ENCODE measurements at places on chromosomes 5 and 9. TPM values are rescaled to one million over a fixed set of nuclear protein-coding genes. Genes with fewer than 3 reads are reported as not detected.

The VCP gene
- 322 TPM for total RNA-seq

DNA sequence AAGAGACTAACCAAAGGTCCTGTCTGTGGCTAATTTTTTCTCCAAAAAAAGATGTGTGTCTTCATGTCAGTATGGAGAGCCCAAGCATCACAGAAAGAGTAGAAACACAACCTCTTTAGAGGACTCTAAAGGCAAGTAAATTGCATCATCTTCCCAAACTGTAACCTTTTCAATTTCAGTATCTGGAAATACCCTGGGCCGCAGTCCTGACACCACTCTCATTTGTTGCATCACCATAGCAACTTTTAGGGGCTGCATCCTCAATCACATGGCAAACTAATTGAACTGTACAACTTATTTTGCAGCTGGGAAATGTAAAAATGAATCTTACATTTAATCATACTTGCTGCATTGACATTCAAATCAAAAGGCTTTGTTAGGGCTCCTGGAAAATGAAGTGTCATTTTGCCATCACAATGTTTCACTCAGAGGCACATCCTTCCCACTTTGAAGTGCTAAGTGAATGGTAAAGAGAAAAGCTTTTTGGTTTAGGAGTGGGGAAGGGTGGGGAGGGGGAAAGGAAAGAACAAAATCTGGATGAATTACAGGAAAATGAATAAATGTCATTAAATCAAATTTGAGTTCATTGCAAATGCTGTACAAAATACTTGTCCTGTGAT lies 60.6 kb upstream of the GRIA1 start:
- no peaks in the 10 kb centered on the region for H3K4me1 ChIP-seq
- H3K27ac ChIP-seq: no peak overlapping the region
- DNase-seq: no peak
- no peaks in the 10 kb centered on the region for H3K36me3 ChIP-seq
- H3K27me3 ChIP-seq: no peaks in the 10 kb centered on the region

DNA sequence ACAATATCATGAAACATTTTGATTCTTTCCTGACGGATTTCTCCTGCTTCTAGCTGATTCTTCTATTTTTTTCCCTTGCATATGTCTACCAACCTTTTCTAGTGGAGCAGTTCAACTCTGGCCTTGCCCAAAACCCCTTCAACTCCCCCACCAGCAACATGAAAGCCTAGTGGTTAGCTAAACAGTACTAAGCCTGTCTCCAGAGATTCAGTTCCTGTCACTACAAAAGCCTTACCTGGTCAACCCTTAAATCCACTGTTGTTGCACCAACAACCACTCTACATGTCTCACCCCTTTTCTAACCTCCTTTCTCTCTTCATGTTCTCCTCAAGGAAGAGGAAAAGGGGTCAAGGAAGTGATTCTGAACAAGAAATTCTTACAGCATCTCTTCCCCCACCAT lies 74.8 kb upstream of the PIK3R1 start:
- no peak for DNase-seq
- no peak overlapping the region for H3K4me3 ChIP-seq
- no peaks in the 10 kb centered on the region for H3K27me3 ChIP-seq
- no peak overlapping the region for H3K27ac ChIP-seq

GRCh38 chr5:88944751-88945531 lies 62.0 kb upstream of the MEF2C start:
- no peaks in the 10 kb centered on the region for H3K27me3 ChIP-seq
- no peak overlapping the region for H3K4me3 ChIP-seq
- no peaks in the 10 kb centered on the region for H3K4me1 ChIP-seq
- no peak for DNase-seq
- H3K36me3 ChIP-seq: no peaks in the 10 kb centered on the region

GRCh38 chr9:76926324-76926741 lies 20.4 kb upstream of the PRUNE2 start:
- DNase-seq: no peak
- no peak overlapping the region for H3K4me3 ChIP-seq
- H3K4me1 ChIP-seq: no peaks in the 10 kb centered on the region

DNA sequence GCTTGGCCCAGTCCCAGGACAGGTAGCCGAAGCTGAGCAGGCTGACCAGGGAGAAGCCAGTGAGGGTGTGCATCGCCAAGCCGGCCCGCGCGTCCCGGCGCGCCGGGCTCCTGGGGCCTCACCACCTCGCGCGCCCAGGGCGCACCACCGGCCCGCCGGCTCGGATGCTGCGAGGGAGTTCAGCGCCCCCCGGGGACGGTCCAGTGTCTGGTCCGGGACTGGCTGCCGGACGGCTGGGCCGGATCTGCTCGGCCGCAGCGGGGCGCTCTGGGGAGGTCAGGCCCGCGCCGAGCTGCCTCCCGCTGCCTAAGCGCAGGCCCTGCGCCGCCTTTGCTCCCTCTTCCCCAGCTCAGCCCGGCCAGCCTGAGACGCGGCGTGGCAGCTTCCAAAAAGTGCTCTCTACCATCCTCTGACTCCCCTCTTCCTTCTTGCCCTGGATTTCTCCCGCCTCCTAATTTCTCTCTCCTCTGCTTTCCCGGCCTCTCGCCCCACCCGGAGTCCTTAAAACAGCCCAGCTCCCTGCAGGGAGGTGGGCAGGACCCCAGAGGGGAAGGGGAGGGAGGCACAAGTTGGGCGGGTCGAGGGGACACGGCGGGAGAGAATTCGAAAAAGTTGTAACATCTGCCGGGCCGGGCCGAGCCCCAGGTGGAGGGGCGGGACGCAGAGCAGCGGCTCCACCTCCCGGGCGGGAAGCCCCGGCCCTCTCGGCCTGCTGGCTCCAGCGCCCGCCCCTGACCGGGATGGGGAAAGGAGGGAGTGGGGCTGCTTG lies at the start of gene ARSI:
Gene ARSI, minus strand, starts transcription at position 605 of the 769 bp plus-strand sequence. Its CDS starts 532 bp downstream, at position 73.
- H3K4me3 ChIP-seq: no peak within 1 kb of the TSS
- DNase-seq: no peak
- H3K36me3 ChIP-seq: no peaks in the 10 kb centered on the region
- no peak within 1 kb of the TSS for H3K27ac ChIP-seq

DNA sequence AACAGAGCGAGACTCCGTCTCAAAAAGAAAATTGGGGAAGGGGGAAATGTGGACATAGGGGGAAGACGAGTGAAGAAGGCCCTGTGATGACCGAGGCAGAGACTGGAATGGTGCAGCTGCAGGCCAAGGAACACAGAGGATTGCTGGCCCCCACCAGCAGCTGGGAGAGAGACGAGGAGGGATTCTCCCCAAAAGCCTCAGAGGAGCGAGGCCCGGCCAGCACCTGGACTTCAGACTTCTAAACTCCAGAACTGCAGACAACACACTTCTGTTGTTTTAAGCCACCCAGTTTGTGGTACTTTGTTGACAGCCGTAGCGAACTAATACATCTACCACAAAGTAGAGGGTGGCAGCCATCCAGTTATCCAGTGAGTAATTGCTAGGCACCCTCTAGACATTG lies 124.6 kb downstream of the ATPSCKMT start:
- H3K36me3 ChIP-seq: no peaks in the 10 kb centered on the region
- no peak overlapping the region for H3K4me3 ChIP-seq
- no peaks in the 10 kb centered on the region for H3K4me1 ChIP-seq
- DNase-seq: no peak
- no peaks in the 10 kb centered on the region for H3K27me3 ChIP-seq
